ENCODE measurements at places on chromosomes 12 and 14.

- DNase-seq: no peak
Measured at GRCh38 chr12:47650469-47650868, 55.4 kb downstream of the RPAP3 start.

DNA sequence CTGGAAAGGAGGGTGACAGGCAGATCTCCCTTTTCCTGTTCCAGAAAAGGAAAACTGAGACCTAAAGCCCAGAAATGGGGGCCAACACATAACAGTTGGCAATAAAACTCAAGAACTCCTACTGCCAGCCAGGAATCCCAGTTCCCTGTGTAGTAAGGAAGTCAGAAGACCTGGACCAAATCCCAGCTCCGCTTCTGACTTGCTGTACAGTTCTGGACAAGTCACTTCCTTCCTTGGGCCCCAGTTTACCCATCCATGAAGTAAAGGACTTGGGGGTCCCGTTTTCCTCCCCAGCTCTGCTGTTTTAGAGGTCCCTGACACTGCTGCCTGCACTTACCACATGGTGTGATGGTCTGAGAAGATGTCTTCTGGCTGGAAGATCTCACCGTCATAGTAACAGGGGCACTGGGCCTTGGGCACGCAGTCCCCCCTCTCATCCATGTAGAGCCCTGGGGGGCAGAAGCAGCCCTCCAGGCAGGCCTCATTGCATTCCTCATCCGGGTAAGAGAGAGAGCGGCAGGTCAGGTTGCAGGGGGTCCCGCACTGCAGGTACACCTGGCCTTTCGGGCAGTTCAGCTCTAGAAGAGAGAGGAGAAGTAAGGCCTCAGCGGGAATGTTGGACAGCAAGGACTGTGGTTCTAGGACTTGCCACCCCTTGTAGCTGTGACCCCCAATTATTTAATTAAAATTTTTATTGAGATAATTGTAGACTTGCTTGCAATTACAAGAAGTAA is 72.1 kb downstream of the VWF start:
- DNase-seq: no peak

DNA sequence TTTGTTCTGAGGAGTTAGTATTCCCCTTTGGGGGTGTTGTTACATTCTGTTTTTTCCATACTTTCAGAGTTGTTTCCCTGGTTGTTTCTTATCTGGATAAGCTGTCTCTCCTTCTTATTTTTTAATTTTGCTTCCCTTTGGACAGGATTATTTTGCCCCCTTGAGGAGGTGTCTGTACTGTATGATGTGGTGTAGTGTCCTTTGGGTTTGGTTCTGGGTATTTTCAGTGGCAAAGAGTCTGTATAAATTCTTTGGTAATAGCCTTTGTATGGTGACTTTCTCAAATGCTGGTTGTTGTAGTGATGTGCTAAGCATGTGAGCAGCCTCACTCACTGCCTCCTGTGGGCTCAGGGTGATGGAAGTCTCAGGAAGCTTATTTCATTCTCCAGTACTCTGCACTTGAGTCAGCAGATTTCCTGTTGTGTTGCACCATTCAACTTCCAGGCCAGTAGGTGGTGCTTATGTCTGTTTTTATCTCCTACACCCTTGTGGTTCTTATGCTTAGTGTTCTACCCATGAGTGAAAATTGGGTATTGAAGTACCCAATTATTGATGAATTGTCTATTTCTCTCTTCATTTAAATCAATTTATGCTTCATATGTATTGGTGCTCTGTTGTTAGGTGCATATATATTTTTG is 103.3 kb upstream of the PMCH start:
- DNase-seq: no peak

GRCh38 chr14:68675233-68675577 is 117.7 kb downstream of the ZFP36L1 start:
- no peak for DNase-seq

DNA sequence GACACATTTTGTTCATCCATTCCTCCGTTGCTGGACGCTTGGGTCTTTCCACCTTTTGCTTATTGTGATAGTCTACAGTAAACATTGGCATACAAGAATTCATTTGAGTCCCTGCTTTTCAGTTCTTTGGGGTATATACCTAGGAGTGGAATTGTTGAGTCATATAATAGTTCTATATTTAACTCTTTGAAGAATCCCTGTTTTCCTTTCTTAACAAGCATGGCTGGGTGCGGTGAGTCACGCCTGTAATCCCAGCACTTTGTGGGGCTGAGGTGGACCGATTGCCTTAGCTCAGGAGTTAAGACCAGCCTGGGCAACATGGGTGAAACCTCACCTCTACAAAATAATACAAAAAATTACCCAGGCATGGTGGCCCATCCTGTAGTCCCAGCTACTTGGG is 75.4 kb downstream of the CCDC92 start:
- DNase-seq: no peak

DNA sequence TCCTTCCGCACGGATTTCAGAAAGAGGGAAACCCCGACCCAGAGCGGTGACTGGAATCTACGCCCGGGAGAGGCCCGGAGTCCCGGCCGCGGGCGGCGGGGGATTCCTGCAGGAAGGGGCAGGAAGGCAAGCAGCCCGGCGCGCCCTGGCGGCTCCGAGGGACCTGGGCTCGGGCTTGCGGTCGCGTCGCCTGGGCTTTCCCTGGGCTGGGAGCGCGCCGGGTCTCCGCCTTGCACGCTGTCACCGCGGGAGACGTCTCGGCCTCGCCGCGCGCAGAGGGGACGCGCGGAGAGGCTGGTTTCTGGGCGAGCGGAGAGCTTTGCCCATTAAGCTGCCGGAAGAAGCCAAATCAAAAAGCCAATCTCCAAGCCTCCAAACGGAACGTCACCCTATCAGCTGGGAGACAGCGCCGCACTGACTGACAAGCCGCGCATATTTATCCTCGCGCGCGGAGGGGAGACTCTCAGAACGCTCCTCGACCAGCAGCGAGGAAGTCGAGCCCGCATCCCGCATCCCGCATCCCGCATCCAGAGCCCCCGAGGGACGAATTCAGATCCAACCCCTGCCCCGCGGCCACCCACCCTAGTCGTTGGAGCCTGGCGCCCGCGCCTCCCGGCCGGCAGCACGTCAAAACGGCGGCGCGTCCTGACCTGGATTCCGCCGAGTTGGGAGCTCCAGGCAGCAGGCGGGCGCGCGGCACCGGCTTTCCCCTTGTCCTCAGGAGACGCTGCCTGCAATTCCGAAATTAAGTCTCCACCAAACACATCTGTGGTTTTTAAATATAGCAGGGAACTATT is at the start of gene SLC8A3:
TSS of gene SLC8A3 (minus strand) at position 293 of the 797 bp plus-strand sequence. CDS start 20,529 bp downstream, outside the sequence.
- peak; percentile 38 for DNase-seq

GRCh38 chr12:45121224-45121623 is 70.3 kb upstream of the DBX2 start:
- no peak for DNase-seq

DNA sequence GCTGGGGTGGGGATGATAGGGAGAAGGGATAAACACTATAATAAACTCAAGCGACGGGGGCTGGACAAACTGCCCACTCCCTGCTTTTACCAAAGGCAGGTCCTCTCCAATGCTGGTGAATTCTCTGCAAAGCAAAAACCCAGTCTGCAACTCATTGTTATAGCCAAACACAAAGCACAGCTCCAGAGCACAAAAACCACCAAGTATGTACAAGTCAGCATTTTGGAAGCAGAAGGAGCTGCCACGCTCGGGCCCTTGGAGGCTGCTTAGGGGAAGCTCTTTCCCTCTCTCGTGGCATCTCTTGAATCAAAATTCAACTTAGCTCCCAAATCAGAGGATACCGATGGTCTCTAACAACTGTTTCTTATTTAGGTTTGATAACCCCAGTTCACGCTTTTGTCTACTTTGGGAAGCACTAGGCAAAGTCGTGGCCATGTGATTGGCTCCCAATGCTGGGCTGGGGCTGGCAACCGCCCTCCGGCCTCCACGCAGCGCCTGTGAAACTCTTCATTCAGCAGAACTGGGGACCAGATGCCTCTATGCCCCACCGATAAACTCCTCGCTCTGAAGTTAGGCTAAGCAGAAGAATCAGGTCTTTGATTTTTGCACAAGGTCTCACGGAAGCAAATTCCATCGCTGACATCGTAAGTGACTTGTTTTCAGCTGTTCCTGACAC is 158.5 kb upstream of the FOXN3 start:
- no peak for DNase-seq

GRCh38 chr12:8559676-8560075 is 19.0 kb upstream of the CLEC4E start:
- DNase-seq: no peak

GRCh38 chr14:78164226-78164853 is 5.8 kb upstream of the NRXN3 start:
- no peak for DNase-seq

DNA sequence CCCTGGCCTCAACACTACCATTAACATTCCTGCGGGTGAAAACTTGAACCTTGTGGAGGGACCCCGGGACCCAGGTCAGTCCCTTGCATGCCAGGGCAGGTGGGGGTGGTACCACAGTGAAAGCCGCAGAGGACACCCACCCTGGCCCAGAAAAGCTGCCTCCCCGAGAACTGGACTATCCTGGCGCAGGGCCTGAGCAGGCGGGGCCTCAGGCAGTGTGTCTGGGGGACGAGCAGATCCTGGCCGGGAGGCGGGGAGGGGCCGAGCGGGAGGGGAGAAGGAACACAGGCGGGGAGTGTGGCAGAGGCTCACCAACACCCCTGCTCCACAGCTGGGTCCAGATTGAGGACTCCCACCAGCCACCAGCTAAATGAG is 10.0 kb downstream of the AHNAK2 start:
- DNase-seq: no peak

GRCh38 chr12:114003286-114003685 is 37.2 kb upstream of the RBM19 start:
- DNase-seq: no peak

DNA sequence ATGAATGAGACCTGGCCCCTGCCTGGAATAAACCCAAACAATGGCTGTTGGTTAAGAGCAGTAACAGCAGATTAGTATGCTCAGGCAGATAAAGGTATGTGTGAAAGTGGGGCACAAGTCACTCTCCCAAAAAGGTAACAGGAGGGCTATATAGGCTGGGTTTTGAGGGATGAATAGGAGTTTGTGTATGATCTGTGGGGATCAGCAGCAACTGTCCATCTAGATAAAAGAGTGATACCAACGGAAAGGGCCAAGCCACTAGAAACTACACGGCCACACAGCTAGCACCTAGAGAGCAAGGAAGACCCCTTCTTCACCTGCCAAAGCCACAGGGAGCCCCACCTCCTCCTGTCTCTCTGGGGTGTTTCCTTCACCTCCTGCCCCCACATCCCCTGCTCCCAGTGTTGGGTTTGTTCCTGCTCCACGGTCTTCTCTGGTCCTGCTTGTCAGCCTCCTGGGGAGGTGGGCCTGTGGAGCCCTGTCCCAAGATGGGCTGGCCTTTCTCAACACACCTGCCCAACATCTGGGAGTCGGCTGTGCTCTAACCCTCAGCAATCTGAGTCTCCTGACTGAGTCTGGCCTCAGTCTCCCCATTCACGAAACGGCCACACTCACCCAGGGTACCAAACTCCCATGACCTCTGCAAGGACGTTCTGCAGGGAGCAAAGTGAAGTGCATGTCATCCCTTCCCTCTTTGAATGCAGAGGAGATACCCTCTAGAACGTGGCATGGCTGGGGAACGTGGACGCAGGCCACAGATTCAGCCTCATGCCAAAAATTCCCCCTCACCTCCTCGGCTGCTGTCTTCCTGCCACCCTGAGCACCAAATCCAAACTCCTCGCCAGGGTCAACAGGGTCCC is 108.2 kb downstream of the NCOR2 start:
- DNase-seq: no peak

DNA sequence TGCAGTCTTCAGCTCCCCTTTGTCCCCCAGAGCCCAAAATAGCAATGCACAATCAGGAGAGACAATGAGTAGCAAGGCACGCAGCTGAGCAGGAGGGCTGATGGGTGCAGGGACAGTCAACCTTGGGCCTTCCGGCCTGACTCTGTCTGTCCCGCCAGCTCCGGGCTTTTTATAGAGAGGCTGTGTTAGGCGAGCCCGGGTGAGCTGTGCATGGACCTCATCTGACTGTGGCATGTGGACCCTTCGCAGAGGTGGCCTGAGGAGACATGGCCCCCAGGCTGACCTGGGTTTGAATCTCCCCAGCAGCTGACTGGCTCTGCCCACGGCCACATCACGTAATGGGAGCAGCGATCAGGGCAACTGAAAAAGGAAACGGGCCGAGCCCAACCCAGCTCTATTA is 177.9 kb downstream of the TSPAN9 start:
- DNase-seq: no peak

- no peak for DNase-seq
Measured at GRCh38 chr12:121461048-121461447, 61.1 kb downstream of the RNF34 start.

All from hippocampal formation (tissue), 2 donors.